IPS DF 6.9 (cell line): ENCODE measurements at places on chromosomes 4 and X.
A peak's percentile ranks its signal among the peaks of the same experiment; 100 is the strongest.

- DNase-seq: no peak
- no peak overlapping the region for H3K27ac ChIP-seq
- H3K36me3 ChIP-seq: no peaks in the 10 kb centered on the region
- no peak overlapping the region for H3K4me3 ChIP-seq
Observed at GRCh38 chr4:143417679-143418403, 81.2 kb downstream of the GAB1 start.

- H3K36me3 ChIP-seq: no peaks in the 10 kb centered on the region
- H3K4me3 ChIP-seq: no peak overlapping the region
- H3K27ac ChIP-seq: no peak overlapping the region
- H3K27me3 ChIP-seq: no peaks in the 10 kb centered on the region; the same call in 1 of the 2 replicates
- DNase-seq: no peak
Observed at GRCh38 chrX:151153086-151153485, 23.3 kb upstream of the GPR50 start.

- no peak overlapping the region for H3K27ac ChIP-seq
- no peak overlapping the region for H3K4me3 ChIP-seq
- no peak for DNase-seq
- H3K36me3 ChIP-seq: no peaks in the 10 kb centered on the region
Observed at GRCh38 chrX:25503826-25504225, 488.1 kb upstream of the ARX start.

DNA sequence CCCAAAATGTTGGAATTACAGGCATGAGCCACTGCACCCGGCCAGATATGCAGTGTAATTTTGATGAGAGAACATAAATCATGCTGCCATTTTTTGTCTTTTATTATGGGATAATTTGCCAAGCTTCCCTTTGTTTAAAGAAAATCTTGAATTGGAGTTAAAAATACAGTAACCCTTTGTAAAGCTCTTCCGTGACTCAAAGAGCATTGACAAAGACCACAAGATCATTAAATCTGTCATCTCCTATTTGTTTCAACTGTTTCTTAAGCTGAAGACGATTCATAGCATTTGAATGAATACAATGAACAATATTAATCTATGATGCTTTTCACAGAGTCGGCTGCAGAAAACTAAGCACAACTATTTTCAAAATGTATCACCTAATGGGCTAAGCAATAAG lies 132.6 kb downstream of the ANAPC4 start:
- no peak for DNase-seq
- no peak overlapping the region for H3K4me3 ChIP-seq
- H3K4me1 ChIP-seq: no peaks in the 10 kb centered on the region
- H3K27me3 ChIP-seq: no peaks in the 10 kb centered on the region

DNA sequence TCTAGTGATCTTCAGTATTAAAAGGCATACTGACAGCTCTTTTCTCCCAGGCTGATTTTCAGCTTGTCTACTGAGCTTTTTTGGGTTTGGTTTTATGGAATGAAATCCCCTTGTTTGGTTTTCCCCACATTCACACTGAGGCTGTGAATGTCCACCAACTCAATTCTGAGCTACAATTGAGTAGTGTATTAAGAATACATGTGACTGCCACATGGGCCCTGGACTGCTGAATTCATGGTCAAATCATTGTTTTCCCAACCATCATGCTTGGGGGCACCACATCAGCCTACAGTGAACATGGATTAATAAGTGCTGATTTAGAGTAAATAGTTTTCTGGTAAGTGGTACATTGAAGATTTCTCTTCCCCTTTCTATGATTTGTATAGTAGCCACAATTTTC lies 32.4 kb downstream of the RTL9 start:
- H3K4me3 ChIP-seq: no peak overlapping the region
- no peaks in the 10 kb centered on the region for H3K4me1 ChIP-seq
- no peaks in the 10 kb centered on the region for H3K36me3 ChIP-seq

DNA sequence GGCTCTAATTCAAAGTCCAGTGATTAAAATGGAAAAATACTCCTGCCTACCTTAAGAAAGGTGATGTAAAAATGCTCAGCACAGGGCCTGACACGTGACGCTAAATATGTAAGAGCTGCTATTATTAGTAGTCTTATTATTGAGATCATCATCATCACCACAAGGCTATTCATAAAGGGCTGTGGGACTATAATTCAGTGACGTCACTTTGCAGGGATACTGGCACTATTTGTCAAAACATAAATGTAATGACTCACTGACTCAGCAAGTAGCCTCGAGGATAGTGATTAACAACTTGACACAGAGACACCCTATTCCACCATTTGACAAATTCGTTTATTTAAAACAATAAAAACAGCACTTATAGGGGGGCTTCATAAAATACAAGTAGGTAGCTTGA lies 258.9 kb downstream of the SPANXN1 start:
- no peak overlapping the region for H3K27ac ChIP-seq
- no peak for DNase-seq
- no peaks in the 10 kb centered on the region for H3K27me3 ChIP-seq

- no peaks in the 10 kb centered on the region for H3K36me3 ChIP-seq
- no peak for DNase-seq
- H3K4me3 ChIP-seq: no peak overlapping the region
- no peaks in the 10 kb centered on the region for H3K27me3 ChIP-seq
- no peaks in the 10 kb centered on the region for H3K4me1 ChIP-seq
- H3K27ac ChIP-seq: no peak overlapping the region
Observed at GRCh38 chr4:184322328-184323025, 104.8 kb upstream of the ENPP6 start.

DNA sequence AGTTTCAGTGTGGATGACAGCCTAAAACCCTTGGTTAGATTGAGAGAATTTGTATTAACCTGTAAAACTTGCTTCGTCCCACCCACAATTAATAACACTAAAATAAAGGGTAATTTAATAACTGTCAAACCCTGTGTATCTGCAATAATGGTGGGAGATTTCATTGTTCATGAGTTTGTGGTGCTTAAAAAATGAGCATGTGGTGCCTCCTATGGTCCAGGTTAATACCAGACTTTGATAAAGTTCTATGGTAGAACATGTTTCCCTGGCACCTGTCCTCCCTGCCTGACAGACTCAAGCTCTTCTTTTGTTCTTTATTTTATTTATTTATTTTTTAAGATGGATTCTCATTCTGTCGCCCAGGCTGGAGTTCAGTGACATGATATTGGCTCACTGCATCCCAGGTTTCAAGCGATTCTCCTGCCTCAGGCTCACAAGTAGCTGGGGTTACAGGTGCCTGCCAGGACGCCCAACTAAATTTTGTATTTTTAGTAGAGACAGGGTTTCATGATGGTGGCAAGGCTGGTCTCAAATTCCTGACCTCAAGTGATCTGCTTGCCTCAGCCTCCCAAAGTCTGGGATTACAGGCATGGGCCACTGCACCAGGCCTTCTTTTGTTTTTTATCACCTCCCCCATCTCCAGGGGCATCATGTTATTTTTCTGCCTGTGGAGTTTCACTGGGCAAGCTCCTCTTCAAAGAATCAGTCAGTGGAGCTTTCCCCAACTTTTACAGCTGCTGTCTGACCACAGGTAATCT lies 289.2 kb downstream of the NR3C2 start:
- H3K27ac ChIP-seq: no peak overlapping the region
- H3K36me3 ChIP-seq: no peaks in the 10 kb centered on the region
- DNase-seq: no peak
- H3K27me3 ChIP-seq: no peaks in the 10 kb centered on the region
- no peak overlapping the region for H3K4me3 ChIP-seq
- H3K4me1 ChIP-seq: no peaks in the 10 kb centered on the region

- H3K27me3 ChIP-seq: no peaks in the 10 kb centered on the region
- H3K27ac ChIP-seq: no peak overlapping the region
- H3K36me3 ChIP-seq: no peaks in the 10 kb centered on the region
- no peaks in the 10 kb centered on the region for H3K4me1 ChIP-seq
Observed at GRCh38 chr4:66555301-66555700, 885.0 kb upstream of the EPHA5 start.

DNA sequence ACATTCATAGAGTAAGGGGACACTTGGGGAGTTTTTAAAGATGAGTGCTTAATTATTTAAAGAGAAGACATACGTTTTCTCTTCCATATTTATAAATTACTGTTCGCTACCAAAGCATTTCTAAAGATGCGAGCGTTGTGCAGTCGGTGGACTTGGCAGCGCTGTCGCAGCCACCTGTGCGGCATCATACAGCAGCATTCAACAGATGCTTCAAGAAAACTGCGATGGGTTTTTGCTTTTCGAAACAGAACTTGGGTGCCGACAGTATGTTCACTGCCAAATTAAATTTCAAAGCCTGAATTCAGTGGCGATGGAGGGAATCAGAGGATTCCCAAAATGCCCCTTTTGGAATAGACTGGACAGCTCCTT lies 1.6 kb upstream of the HTR2C start:
- H3K27ac ChIP-seq: no peak overlapping the region
- no peak for DNase-seq
- H3K4me1 ChIP-seq: peaks cover 1% of the 10 kb centered on the region; the same call in 1 of the 2 replicates
- H3K4me3 ChIP-seq: no peak overlapping the region; the same call in 1 of the 2 replicates

DNA sequence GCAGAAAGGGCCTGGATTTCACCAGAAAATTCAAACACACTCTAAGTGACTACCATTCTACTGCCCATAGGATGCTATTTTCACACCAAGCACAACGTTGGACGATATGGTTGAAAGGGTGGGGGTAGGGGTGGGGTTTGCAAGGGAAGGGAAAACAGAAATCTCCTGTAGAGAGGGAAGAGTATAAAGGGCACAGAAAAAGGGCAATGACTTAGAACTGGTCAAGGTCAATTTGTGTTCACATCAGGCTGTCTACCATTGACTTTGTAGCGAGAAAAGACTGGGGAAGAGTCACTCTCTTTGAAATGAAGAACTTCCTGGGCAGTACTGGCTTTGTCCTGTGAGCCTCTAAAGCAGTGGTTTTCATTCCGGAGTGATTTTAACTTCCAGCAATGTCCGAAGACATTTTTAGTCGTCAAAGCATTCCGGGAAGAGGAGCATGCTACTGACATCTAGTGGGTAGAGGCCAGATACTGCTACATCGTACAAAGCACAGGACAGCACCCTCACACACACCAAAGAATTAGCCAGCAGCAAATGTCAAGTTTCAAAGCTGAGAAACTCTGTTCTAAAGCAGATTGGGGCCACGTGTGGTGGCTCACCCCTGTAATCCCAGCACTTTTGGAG lies 48.4 kb upstream of the SLC7A3 start:
- no peaks in the 10 kb centered on the region; the same call in 1 of the 2 replicates for H3K4me1 ChIP-seq
- no peaks in the 10 kb centered on the region for H3K36me3 ChIP-seq
- no peak overlapping the region for H3K4me3 ChIP-seq
- no peak overlapping the region for H3K27ac ChIP-seq

DNA sequence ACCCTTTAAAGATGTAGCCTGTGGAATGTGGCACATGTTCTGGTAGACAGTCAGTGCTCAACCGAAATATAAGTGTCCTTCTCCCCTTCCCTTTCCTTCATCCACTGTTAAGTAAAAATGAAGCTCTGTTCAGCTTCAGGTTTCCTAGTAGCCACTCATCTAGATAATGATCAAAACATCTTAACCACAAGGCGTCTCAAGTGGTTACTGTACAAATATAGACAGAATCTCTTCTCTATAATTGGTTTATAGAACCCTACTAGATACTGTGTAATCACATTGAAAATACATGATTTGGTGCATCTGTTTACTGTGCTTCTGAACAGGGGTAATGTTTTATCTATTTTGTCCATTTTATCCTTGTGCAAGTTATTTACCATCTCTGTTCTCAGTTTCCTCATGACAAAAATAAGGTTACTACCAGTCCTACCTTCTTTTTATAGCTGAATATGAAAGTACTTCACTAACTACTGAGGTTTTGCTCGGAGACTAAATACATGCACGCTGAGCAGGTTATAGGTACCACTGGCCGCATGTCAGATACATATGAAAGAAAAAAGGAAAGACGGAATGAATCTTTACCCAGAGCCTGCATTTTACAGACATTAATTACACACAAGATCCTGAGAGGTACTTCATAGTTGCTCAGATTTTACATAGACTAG lies 20.3 kb upstream of the SLC25A4 start:
- no peaks in the 10 kb centered on the region for H3K36me3 ChIP-seq
- H3K4me1 ChIP-seq: no peaks in the 10 kb centered on the region
- DNase-seq: no peak
- H3K27me3 ChIP-seq: no peaks in the 10 kb centered on the region; the same call in 1 of the 2 replicates
- no peak overlapping the region for H3K4me3 ChIP-seq
- H3K27ac ChIP-seq: no peak overlapping the region

DNA sequence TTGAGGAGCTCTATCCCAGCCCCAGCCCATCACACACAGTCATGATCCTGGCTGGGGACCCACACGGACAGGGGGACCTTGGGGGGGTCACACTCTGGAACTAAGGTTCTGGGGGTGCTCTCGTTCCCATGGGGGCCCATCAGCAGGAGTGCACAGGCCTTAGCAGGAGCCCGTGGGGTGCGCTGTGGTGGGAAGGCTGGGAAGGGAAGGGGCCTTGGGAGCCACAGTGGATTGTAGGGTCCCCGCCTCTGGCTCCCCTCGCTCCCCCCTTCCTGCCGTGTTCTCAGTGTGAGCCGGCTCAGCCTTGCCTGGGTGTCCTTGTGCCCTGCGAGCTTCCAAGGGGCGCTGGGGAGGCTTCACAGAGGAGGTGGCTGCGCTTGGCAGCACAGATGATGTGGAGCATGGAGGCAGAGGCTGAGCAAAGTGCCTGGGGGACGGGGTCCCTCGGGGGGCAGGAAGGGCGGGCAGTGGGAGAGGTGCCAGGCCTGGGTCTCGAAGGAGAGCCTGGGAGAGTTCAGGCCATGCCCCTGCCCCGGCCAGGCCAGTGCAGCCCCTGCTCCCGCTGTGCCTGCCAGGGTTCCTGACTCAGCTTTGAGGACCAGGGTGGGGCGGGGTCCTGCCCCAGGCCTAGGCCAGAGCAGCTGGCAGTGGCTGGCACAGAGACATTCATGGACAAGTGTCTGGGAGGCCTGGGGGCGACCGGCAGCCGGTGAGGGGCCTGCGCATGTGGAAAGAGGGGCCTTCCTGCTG lies 5.5 kb upstream of the HGFAC start:
- peaks cover 2% of the 10 kb centered on the region; the same call in 1 of the 2 replicates for H3K4me1 ChIP-seq
- H3K27ac ChIP-seq: no peak overlapping the region
- H3K36me3 ChIP-seq: no peaks in the 10 kb centered on the region
- no peak for DNase-seq
- no peaks in the 10 kb centered on the region for H3K27me3 ChIP-seq
- no peak overlapping the region for H3K4me3 ChIP-seq

DNA sequence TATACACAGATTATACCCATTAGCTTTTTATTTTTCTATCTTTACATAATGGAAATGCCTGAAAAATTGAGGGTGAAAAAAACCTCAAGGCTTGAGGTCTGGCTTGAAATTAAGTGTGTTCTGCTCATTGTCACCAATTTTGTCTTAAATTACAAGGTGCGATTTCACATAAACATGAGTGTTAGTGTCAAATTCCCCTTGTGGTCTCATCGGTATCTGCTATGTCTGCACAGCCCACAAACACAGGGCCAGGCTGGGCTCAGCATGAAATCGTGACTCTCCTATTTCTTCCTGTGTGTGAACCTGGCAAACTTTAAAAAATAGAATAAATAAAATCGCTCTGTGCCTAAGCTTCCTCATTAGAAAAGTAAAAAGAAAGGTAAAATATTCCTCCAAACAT lies 109.1 kb downstream of the CRLF2 start:
- H3K27me3 ChIP-seq: no peaks in the 10 kb centered on the region
- DNase-seq: no peak
- no peaks in the 10 kb centered on the region for H3K4me1 ChIP-seq
- H3K27ac ChIP-seq: no peak overlapping the region
- no peaks in the 10 kb centered on the region for H3K36me3 ChIP-seq
- H3K4me3 ChIP-seq: no peak overlapping the region

GRCh38 chr4:98996056-98996764 lies 689 bp downstream of the METAP1 start:
- no peaks in the 10 kb centered on the region for H3K36me3 ChIP-seq
- H3K4me3 ChIP-seq: peak overlapping the region; percentile 92
- no peaks in the 10 kb centered on the region for H3K27me3 ChIP-seq
- peaks cover 1% of the 10 kb centered on the region; the same call in 1 of the 2 replicates for H3K4me1 ChIP-seq
- no peak for DNase-seq
